ENCODE measurements at places on chromosomes 7 and 10.

- DNase-seq, result no peak
Measured at GRCh38 chr10:131804551-131805295, 96.1 kb upstream of the PPP2R2D start.

DNA sequence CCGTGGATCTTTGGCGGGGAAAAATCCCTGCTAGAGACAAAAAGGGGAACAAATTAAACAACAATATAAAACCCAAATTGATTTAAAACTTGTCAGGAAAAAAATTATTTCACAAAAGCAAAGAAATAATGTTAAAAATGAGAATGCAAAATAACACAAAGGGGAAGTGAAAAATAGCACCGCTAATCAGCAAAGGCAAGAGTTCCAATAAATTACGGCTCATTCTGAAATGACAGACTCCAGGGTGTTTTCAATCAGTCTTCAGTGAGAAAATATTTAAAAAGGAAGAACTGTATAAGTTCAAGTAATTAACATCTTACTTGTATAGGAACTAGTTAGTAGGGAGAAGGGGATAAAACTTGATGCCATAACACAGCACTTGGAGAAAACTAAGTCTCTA, 336.8 kb downstream of the LRRTM3 start:
- no peak for DNase-seq

- no peak for DNase-seq
Measured at GRCh38 chr7:155986497-155987160, 174.4 kb upstream of the SHH start.

DNA sequence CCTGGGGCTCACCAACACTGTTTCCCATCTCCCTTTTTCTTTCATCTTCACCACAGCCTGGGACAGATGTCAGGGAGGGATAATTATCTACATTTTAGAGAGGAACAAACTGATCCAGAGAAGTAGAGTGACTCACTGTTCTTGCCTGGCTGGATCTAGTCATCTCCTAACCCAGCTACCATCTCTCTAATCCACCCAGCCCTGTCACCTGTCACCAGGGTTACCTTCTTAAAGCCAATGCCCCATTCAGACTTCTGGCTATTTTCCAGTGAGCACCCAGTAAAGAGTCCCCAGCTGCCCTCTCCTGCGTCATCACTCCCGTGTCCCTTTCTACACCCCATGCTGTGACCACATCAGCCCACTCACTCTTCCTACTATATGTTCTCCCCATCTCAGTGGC, 68.4 kb upstream of the DUSP5 start:
- no peak for DNase-seq
